ENCODE measurements at places on chromosomes 7 and 10.

DNA sequence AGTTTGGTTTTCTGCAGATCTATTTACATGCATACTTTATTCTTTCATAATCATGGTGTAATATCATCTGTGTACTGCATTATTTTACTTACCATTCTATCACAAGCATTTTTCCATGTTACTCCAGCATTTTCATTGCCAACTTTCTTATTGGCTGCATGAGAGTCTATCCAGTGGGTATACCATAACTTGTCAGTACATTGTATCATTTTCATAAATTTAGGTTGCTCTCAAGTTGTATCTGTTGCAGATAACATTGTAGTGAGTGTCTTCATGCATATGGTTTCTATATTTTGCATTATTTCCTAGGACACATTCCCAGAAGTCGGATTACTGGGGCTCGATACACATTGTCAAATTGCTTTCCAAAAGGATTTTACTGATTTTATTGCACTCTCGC is 87.2 kb upstream of the INSYN2A start:
- no peak for DNase-seq

DNA sequence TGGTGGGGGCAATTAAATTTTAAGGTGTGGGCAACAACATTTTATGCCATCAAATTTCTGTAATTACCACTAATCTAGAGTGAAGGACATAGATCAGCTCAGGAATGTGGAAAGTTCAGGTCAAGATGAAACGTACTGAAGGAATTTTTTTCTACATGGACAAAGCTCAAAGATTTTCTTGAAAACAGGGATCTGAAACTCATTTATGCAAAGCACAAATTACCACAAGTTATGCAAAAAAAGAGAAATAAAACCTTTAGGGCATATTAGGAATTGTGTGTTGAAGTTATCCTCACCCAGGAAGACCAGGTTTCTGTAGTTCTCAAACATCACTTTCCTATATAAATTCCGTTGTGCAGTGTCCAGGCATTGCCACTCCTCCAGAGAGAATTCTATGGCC is 18.9 kb downstream of the ZNF680 start:
- DNase-seq, result no peak

- no peak for DNase-seq
Observed at GRCh38 chr10:33921970-33922605, 587.6 kb upstream of the NRP1 start.

DNA sequence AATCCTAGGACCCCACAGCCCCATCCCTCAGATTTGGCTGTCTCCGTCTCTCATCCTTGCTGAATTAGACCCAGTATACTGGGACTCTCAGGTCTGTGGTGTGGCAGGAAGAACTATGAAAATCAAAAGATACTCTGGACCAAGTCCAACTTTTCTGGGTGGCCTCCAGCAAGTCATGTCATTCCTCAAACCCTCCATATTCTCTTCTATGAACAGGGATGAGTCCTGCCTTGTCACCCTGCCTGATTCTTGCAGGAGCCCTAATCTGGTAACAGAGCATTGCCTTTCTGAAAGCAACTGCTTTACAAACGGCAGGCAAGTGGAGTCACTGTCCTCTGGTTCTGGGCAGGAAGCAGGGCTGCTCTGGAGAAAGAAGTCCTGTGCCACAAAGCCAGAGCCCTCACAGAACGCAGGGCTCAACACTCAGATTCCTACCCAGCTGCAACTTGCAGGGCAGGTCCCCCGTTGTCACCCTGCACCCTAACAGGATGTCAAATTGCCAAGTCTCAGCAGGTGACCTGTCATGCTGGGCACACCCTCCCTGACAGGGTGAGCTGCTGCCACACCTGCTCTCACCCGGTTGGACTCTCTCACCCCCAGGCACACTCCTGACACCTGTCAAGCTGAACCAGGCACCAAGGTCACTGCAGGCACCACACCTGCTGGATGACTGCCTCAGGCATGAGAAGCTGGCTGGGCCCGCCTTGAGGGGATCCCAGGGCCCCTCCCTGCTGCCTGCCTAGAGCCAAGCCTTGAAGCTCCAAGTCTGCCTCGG is 227.7 kb downstream of the KCNMA1 start:
- peak; percentile 25 for DNase-seq

- DNase-seq, result peak; percentile 61
Observed at GRCh38 chr7:139725077-139725476, 52.7 kb downstream of the HIPK2 start.

GRCh38 chr7:125136755-125137532 is 207.3 kb upstream of the POT1 start:
- DNase-seq, result no peak

DNA sequence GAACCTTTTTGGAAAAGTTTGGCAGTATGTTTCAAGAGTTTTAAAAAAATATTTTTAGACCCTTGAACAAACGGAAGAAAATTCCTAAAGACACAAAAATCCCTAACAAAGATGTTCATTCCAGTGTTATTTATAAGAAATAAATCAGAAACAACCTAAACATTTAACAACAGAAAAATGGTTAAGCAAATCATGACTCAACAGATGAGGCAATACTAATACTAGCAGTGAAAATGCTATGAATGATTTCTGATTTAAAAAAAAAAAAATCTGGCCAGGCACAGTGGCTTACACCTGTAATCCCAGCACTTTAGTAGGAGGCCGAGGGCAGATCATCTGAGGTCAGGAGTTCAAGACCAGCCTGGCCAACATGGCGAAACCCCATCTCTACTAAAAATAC is 61.0 kb downstream of the ARHGAP12 start:
- no peak for DNase-seq

DNA sequence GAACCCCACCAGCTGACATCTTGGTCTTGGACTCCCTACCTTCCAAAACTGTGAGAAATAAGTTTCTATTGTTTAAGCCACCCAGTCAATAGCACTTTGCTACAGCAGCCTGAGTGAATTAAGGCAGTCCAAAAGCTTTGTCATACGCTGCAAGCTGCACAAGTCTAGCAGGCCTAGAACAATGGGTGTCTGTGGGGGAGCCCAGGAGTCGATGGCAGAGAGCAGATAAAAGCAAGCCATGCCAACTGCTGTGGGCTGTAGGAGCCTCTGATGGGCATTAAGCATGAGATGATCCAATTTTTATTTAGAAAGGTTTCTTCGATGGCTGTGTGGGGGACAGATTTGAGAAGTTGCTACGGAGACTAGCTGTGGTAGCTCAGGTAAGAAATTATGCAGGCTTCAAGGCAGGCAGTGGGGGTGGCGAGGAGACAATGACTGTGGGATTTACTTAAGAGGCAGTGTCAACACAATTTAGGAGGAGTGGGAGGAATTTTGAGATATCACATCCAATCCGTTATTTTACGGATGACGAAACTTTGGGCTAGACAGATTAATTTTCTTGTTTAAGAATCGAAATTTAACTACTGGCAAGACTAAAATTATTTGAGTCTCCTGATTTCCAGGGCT is 110.4 kb downstream of the NRCAM start:
- peak; percentile 79 for DNase-seq

- DNase-seq, result no peak
Observed at GRCh38 chr7:81780914-81781693, 11.3 kb upstream of the HGF start.

DNA sequence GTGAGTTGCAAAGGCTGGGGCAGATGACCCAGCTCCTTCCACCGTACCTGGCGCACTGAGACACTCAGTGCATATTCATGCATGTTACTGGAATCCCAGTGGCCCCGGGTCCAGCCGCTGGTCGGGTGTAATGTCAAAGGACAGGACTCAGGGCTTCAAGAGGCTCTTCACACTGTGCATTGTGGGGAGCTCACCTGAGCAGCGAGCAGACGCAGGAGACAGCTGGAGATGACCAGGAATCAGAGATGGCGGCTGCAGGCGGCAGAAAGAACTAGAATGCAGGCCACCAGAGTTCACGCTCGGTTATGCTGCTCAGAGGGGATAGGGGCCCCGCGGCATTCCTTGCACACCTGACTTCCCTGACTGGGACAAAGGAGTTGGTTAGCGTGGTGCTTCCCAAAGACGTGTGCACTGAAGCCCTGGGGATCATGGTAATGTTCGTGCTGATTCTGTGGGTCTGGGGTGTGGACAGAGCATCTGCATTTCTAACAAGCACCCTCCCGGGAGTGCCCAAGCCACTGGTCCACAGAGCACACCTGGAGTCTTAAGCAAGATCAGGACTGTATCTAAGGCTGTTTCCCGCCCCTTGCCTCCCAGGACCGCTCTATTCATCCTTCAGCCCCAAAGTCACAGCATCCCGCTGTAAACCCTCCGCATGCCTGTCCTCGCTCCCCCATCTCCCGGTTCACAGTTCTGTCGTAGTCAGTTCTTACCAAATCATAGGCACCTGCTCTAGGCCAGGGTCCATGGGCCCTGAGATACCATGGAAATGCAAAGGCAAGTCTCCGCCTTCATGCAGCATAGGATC is 71.0 kb downstream of the MKI67 start:
- no peak for DNase-seq

All from NCI-H1417 (cell line).